ENCODE measurements at places on chromosomes 5 and 9.

- DNase-seq = no peak
Measured at GRCh38 chr9:91034521-91034920, 232.9 kb downstream of the SYK start.

DNA sequence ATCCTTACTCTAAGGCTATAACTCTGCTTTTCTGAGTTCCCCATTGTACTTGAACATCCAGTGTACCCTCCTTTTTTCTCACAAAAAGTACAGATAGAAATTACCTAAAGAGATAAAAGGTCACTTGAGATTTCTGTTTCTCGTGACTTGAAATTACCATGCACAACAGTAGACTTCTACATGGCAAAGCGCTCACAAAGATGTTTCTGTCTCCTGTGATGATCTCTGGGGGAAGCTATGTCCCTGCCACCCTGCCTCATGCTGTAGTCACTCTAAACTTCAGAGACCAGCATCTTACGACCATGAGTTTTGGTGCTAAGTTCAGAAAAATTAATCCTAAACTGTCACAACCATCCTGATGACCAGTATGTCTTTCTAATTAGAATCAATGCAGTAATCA lies 36.2 kb downstream of the NFIB start:
- DNase-seq = no peak

GRCh38 chr9:114799925-114800324 lies 5.9 kb downstream of the TNFSF15 start:
- DNase-seq = peak; percentile 4

DNA sequence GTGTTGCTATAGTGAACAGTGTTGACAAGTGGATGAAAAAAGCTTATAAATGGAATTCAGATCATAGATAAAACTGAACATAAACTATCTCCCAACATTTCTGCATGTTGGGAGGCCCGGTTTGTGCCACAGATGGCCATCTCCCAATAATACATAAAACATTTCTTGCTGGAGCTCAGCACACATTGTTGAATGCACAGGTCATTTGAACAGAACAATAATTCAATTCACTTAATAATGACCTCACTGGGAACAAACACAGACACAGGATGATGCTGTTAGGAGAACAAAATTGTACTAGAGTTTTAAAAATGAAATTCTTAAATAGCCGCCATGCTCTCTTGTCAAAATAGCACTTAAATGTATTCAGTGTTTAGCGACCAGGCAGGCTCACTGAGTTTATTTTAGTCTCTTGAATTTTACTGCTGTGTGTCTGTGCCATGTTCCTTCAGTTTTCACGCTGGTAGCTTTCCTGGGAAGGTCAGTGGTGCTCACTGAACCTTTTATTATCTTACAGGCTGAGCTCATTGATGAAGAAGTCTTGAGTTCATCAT lies 85.0 kb upstream of the SSBP2 start:
- no peak for DNase-seq

- no peak for DNase-seq
Measured at GRCh38 chr9:87402537-87402936, 95.1 kb upstream of the DAPK1 start.

- DNase-seq = no peak
Measured at GRCh38 chr5:83406906-83407305, 64.6 kb upstream of the VCAN start.
